Stimulated activated CD8-positive, alpha-beta memory T cell treated with anti-CD3 and anti-CD28 coated beads, Interleukin-7, amount 100 ng/mL, for 1 hour (primary cell): ENCODE measurements at places on chromosomes 5 and 9.
A peak's percentile ranks its signal among the peaks of the same experiment; 100 is the strongest.

GRCh38 chr5:57529864-57530263, 47.3 kb upstream of the ACTBL2 start:
- DNase-seq = no peak

DNA sequence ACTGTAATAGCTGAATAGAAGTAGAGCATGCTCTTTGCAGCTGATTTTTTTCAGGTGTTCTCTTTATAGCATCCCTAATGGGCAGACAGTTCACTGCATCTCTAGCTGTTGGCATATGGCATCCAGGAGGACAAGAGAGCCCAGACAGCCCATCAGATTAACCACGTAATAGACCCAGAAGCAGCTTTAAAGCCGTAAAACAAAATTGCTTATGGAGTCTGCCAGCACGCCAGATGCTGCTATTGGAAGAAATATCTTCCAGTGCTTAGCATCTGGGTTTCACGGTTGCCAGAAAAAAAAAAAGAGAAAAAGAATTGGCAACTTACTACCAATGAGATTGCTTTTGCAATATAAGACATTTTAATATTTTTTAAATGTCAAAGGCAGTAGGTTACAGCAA, 869.4 kb upstream of the NUDT12 start:
- no peak for DNase-seq

- DNase-seq = no peak
Measured at GRCh38 chr5:118919016-118919415, 69.3 kb downstream of the DTWD2 start.

DNA sequence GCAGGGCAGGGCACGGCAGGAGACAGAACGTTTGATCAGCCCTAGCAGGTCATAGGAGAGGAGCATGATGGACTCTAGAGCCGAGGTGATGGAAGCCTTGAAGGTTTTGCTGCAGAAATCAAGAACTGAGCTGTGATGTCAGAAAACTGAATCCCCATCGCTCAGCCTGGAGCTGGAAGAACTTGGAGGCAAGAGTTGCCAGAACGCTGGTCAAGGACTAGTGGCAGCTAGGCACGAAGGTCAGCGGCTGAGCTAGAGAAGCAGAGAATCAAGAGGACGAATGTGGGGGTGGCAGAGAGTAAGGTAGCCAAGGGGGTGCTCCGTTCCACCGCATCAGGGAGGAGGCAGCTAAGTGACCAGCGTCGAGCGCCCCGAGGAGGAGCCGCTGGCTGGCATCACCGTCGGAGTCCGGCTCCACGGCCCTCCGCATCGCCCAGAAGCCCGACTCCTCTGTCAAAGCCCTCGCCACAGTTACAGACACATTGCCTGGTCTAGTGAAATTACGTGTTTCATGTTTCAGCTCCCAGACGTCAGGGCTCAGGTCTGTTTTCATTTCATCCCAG, 1.2 kb upstream of the GALNT10 start:
- no peak for DNase-seq

GRCh38 chr5:73488806-73489205, 9.4 kb upstream of the BTF3 start:
- no peak for DNase-seq

DNA sequence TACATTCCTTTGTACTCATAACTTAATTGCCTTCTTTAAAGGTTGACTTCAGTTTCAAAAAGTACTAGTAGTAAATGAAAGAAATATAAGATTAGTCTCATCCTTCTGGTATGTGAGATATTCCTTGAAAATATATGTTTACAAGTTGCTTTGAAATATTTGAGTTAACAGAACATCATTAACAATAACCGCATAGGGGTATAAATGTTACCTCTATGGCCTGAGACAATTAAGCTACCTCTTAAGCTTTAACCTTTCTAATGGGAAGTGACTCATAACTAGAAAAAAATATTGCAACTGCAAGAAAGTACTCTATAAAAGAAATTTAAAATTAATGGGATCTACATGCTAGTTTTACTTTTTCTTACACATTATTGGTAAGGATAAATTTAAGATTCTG, 399.0 kb downstream of the CDH10 start:
- DNase-seq = no peak

- no peak for DNase-seq
Measured at GRCh38 chr5:142006363-142007236, 6.2 kb downstream of the GNPDA1 start.

DNA sequence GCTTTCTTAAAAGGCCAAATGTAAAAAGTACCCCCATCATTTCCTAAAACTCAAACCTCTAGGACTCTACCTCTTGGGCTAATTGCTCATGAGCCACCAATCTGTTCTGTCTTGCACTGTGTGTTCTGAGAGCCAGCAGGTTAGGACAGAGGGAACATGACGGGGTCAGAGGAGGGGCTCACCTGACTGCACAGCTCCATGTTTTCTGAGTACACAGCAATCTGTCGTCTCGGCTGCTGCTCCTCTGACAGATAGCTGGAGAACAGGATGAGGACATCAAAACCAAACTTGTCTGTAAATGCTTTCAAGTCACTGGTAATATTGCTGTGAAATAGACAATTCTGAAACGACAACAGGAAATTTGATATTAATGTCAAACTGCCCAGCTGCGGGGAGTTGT, 50.9 kb upstream of the PCA3 start:
- DNase-seq = no peak

DNA sequence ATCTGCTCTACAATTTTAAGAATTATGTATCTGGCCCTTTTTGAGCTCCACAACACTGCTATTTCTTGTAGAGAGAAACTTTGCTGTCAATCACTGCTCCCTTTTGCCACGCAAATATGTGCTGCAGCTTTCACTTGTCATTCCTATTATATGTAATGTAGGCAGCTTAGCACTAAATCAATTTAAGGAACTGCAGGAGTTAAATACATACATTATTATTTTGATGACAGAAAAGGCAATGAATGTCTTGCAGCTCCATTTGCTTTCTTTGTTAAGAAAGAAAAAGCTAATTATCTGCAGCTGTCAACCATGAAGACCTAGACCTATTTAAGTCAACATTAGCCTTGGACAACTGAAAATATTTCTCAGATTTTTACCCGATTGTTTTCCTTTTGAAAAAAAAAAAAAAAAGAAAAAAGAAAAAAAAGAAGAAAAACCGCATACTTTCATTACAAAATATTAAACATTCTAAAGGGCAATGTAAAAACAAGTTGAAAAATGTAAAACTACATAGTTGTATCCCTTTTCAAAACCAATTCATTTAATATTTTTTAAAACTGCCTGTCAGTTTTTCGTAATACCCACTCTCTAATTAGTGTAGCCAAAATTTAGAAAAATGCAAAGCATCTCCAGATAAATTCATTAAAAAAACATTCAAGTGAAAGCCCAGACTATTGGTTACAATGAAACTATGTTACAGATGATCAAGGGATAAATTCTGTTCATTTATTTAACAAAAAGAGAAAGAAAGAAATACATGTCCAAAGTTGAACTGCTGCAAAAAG, 57.2 kb downstream of the RFX3 start:
- no peak for DNase-seq

GRCh38 chr5:72848474-72849428, 32.3 kb downstream of the TNPO1 start:
- DNase-seq = peak; percentile 3

GRCh38 chr5:58381566-58381965, 78.3 kb downstream of the PLK2 start:
- no peak for DNase-seq

DNA sequence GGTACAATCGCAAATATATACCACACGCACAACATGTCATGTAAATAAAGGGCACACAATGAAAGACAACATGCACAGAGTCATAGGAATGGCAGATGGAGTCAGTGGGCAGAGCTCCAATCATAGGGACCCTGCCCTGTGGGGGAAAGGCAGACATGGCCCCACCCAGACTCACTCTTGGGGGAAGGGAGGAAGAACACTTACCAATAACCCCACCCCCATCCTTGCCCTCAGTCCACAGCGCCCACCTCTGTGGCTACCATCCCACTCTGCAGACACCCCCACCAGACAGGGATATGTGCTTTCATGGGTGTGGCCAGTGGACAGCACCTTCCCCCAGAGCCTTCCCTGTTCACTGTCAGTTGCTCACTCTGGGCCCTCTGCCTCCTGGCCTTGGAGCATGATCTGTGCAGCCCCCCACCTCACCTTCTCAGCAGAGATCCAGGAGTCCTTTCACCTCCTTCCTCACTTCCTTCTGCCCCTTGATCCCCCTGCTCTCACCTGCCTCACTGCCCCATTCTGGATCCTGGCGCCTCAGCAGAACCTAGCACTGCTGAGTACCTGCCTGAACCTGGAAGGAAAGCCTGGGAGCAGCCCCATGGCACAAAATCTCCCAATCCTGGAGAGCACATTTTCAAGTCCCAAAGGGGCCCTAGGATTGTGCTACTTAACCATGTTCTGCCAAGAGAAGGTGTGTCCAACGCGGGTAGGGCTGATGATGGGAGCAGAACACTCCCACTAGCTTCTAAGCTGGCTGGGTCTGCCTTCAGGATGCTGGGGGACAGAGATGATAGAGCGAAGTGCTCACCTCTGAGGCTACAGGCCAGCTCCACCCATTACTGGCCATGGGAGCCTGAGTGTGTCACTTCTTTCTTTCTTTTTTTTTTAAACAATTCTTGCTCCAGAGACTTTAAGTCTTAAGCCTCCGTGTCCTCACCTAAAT, 1.5 kb upstream of the PHF19 start:
- no peak for DNase-seq

DNA sequence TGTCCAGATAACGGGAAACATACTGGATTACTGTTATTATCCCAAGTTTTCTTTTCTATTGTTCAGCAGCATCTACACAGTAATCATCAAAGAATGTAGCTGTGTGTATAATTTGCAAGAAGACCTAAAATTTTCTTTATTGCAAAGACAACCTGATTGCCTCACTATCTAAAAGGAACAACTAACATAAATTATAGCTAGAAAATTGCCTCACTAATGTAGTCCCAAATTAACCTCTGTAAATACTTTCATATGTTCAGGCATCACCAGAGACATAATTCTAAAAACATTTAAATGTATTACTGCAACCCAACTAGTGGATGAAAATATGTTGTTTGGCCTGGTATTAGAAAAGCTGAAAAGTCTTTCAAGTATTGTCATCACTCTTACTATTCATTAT, 275.4 kb downstream of the CDH12 start:
- no peak for DNase-seq

- no peak for DNase-seq
Measured at GRCh38 chr9:129650680-129651235, 8.8 kb upstream of the ASB6 start.

GRCh38 chr5:154878642-154879335, 20.4 kb downstream of the CNOT8 start:
- no peak for DNase-seq

- DNase-seq = no peak
Measured at GRCh38 chr5:72407541-72407940, 87.4 kb downstream of the PTCD2 start.

- no peak for DNase-seq
Measured at GRCh38 chr5:142845954-142846398, 75.8 kb downstream of the ARHGAP26 start.

GRCh38 chr5:109177227-109177626, 232.5 kb downstream of the PJA2 start:
- no peak for DNase-seq

DNA sequence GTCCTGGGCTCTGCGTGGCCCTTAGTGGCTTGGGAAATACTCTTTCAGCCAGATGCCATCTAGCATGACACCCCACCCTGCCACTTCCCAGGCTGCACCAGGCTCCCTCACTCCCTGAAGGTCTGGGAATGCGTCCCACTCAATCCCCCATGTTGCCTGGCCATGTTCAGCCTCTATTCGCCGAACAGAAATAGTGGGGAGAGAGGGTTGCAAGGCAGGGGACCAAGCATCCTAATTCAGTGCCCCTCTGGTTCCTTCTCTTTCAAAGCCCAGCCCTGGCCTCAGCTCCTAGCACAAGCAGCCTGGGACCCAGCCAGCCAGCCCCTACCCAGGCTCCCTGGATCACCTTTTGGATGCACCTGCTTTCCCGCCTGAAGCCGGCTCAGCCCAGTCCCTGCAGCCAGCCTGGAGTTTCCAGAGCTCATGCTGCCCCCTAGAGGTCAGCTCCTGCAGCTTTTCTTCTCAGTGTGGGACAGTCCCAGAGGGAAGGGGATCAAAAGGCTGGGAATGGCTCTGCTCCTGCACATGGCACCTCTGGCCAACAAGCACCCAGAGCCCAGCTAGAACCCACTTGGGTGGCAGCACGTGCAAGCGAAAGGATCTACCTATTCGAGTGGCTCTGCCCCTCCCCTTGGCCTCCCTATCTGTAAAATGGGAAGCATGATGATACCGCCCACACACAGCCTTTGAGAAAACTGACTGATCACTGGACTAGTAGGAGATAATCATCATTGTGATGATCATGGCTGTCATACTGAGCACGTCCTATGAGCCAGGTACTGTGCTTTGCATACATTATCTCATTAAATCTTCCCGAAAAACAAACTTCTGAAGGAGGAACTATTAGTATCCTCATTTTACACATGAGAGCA, 48.7 kb upstream of the C5orf58 start:
- no peak for DNase-seq

DNA sequence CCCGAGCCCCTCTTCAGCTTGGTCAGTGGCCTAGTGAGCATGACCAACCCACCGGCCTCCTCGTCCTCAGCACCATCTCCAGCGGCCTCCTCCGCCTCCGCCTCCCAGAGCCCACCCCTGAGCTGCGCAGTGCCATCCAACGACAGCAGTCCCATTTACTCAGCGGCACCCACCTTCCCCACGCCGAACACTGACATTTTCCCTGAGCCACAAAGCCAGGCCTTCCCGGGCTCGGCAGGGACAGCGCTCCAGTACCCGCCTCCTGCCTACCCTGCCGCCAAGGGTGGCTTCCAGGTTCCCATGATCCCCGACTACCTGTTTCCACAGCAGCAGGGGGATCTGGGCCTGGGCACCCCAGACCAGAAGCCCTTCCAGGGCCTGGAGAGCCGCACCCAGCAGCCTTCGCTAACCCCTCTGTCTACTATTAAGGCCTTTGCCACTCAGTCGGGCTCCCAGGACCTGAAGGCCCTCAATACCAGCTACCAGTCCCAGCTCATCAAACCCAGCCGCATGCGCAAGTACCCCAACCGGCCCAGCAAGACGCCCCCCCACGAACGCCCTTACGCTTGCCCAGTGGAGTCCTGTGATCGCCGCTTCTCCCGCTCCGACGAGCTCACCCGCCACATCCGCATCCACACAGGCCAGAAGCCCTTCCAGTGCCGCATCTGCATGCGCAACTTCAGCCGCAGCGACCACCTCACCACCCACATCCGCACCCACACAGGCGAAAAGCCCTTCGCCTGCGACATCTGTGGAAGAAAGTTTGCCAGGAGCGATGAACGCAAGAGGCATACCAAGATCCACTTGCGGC, 1.8 kb downstream of the EGR1 start:
- peak; percentile 37 for DNase-seq

GRCh38 chr5:159034083-159034824, 65.5 kb downstream of the EBF1 start:
- DNase-seq = no peak

DNA sequence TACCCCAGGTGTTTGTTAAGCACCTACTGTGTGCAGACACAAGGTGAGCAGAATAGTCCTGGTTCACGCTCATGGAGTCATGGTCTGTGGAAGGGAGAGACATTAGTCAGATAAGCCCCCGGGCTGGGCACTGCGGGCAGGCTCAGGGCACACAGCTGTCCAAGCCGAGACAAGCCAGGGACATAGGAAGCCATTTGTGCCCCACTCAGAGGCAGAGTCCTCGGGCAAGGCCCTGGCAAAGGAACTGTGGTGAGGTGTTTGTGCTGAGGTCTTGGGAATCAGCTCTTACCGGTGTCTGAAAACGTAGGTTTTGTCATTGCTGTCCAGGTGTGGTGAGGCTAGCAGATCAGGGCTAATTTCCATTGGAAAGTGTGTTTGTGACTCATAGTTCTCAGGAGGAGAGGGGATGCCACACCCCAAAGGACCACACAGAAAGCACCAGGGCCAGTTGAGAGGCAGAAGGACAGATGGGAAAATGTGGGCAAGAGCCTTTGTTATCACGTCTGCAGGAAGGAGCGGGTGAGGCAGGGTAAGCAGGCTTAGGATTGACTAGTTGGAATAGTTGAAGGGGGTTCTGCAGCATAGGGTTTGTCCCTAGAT, 46.1 kb upstream of the NEURL1B start:
- no peak for DNase-seq
